ENCODE measurements at places on chromosomes 5 and 9. TPM values are rescaled to one million over a fixed set of nuclear protein-coding genes. Genes with fewer than 3 reads are reported as not detected.

Gene PCDHGC5
- total RNA-seq, result 1.2 TPM

Gene SEMA5A
- 4.3 TPM for total RNA-seq

Gene OR2K2
- total RNA-seq, result not detected

Gene MACIR
- 14.0 TPM for total RNA-seq

Gene SMIM33
- total RNA-seq, result not detected

Gene SVEP1
- total RNA-seq, result 0.42 TPM

Gene HTR4
- total RNA-seq, result not detected

Gene CCDC152
- total RNA-seq, result 0.17 TPM

- H3K27ac ChIP-seq, result no peak overlapping the region
- H3K36me3 ChIP-seq, result no peaks in the 10 kb centered on the region
- peaks cover 3% of the 10 kb centered on the region for H3K27me3 ChIP-seq
- peaks cover 3% of the 10 kb centered on the region for H3K4me1 ChIP-seq
Observed at GRCh38 chr9:35481347-35481975, 8.4 kb upstream of the RUSC2 start.

DNA sequence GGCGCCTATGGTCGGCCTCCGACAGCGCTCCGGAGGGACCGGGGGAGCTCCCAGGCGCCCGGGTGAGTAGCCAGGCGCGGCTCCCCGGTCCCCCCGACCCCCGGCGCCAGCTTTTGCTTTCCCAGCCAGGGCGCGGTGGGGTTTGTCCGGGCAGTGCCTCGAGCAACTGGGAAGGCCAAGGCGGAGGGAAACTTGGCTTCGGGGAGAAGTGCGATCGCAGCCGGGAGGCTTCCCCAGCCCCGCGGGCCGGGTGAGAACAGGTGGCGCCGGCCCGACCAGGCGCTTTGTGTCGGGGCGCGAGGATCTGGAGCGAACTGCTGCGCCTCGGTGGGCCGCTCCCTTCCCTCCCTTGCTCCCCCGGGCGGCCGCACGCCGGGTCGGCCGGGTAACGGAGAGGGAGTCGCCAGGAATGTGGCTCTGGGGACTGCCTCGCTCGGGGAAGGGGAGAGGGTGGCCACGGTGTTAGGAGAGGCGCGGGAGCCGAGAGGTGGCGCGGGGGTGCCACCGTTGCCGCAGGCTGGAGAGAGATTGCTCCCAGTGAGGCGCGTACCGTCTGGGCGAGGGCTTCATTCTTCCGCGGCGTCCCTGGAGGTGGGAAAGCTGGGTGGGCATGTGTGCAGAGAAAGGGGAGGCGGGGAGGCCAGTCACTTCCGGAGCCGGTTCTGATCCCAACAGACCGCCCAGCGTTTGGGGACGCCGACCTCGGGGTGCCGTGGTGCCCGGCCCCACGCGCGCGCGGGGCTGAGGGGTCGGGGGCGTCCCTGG lies 561 bp downstream of the DAPK1 start:
- H3K36me3 ChIP-seq, result peaks cover 10% of the 10 kb centered on the region
- peak; percentile 70 for DNase-seq
- peak overlapping the region; percentile 93 for H3K4me3 ChIP-seq
- peak overlapping the region; percentile 94 for H3K27ac ChIP-seq

DNA sequence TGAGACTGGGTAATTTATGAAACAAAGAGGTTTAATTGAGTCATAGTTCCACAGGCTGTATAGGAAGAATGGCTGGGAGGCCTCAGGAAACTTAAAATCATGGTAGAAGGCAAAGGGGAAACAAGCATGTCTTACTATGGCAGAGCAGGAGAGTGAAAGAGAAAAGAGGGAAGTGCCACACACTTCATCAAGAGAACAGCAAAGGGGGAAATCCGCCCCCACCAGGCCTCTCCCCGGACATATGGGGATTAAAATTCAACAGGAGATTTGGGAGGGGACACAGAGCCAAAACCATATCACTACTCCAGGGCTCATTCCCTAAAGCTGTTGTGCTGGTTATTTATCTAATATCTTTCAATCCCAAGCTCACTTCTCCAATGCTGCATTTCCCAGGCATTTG lies 50.2 kb upstream of the NR3C1 start:
- H3K27ac ChIP-seq, result no peak overlapping the region
- no peak for DNase-seq
- no peaks in the 10 kb centered on the region for H3K27me3 ChIP-seq
- peaks cover 2% of the 10 kb centered on the region for H3K4me1 ChIP-seq
- H3K4me3 ChIP-seq, result no peak overlapping the region
- H3K36me3 ChIP-seq, result no peaks in the 10 kb centered on the region

GRCh38 chr9:135501261-135502167 lies 1.0 kb downstream of the MRPS2 start:
- H3K27me3 ChIP-seq, result no peaks in the 10 kb centered on the region
- H3K27ac ChIP-seq, result peak overlapping the region; percentile 52
- peak overlapping the region; percentile 91 for H3K4me3 ChIP-seq
- peaks cover 12% of the 10 kb centered on the region for H3K4me1 ChIP-seq

- peak within 1 kb of the TSS; percentile 89 for H3K4me3 ChIP-seq
- peak within 1 kb of the TSS; percentile 95 for H3K27ac ChIP-seq
- peaks cover 8% of the 10 kb centered on the region for H3K4me1 ChIP-seq
- H3K36me3 ChIP-seq, result peaks cover 12% of the 10 kb centered on the region
- no peaks in the 10 kb centered on the region for H3K27me3 ChIP-seq
Observed at GRCh38 chr9:133356391-133357091, at the start of the genes SURF1 and SURF2. SURF1 (minus strand) TSS chr9:133356487; CDS start chr9:133356453, 34 bp downstream. SURF2 (plus strand) TSS chr9:133356550; CDS start chr9:133356593, 43 bp downstream.

DNA sequence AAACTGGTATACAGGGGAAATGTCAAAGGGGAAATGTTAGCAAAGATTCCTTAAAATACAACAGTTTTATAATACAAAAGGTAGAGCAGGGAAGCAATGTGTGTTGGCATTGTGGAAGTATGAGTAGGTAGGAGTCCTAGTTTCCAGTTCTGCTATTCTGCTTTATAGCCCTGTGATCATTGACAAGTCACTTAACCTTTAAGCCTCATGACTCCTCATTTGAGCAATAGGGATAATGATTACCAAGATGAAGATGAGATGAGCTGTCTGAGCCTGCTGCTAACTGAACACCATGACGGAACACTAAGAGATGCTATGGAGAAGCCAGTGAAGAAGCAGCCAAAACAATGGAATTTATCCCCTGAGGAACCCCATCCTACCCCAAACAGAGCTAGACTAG lies 251.7 kb downstream of the PAPPA start:
- H3K4me1 ChIP-seq, result no peaks in the 10 kb centered on the region
- H3K4me3 ChIP-seq, result no peak overlapping the region
- no peak for DNase-seq
- no peaks in the 10 kb centered on the region for H3K36me3 ChIP-seq

GRCh38 chr9:37036776-37037502 lies 2.9 kb upstream of the PAX5 start:
- H3K27me3 ChIP-seq, result peaks cover 96% of the 10 kb centered on the region
- DNase-seq, result no peak
- peak overlapping the region; percentile 2 for H3K27ac ChIP-seq
- no peaks in the 10 kb centered on the region for H3K36me3 ChIP-seq

GRCh38 chr5:161757223-161757622 lies 71.7 kb downstream of the GABRA6 start:
- H3K36me3 ChIP-seq, result no peaks in the 10 kb centered on the region
- no peak overlapping the region for H3K27ac ChIP-seq
- no peak overlapping the region for H3K4me3 ChIP-seq
- peaks cover 2% of the 10 kb centered on the region for H3K4me1 ChIP-seq
- no peaks in the 10 kb centered on the region for H3K27me3 ChIP-seq
- DNase-seq, result no peak

- peaks cover 16% of the 10 kb centered on the region for H3K4me1 ChIP-seq
- no peaks in the 10 kb centered on the region for H3K27me3 ChIP-seq
- no peaks in the 10 kb centered on the region for H3K36me3 ChIP-seq
- no peak overlapping the region for H3K4me3 ChIP-seq
- no peak for DNase-seq
- no peak overlapping the region for H3K27ac ChIP-seq
Observed at GRCh38 chr5:147168578-147169327, 66.1 kb upstream of the STK32A start.

- H3K4me1 ChIP-seq, result no peaks in the 10 kb centered on the region
- H3K27me3 ChIP-seq, result no peaks in the 10 kb centered on the region
- DNase-seq, result no peak
- no peaks in the 10 kb centered on the region for H3K36me3 ChIP-seq
- H3K27ac ChIP-seq, result no peak overlapping the region
Observed at GRCh38 chr5:95424526-95424925, 33.4 kb downstream of the FAM81B start.

- H3K36me3 ChIP-seq, result peaks cover 14% of the 10 kb centered on the region
- H3K27ac ChIP-seq, result no peak overlapping the region
- no peak for DNase-seq
- no peaks in the 10 kb centered on the region for H3K27me3 ChIP-seq
- peaks cover 6% of the 10 kb centered on the region for H3K4me1 ChIP-seq
- no peak overlapping the region for H3K4me3 ChIP-seq
Observed at GRCh38 chr9:131228988-131229387, 47.3 kb downstream of the FAM78A start.

GRCh38 chr9:82968816-82969215 lies 94.1 kb downstream of the RASEF start:
- DNase-seq, result no peak
- no peak overlapping the region for H3K27ac ChIP-seq

- H3K27me3 ChIP-seq, result no peaks in the 10 kb centered on the region
- H3K36me3 ChIP-seq, result peaks cover 28% of the 10 kb centered on the region
- peak overlapping the region; percentile 37 for H3K27ac ChIP-seq
- H3K4me3 ChIP-seq, result no peak overlapping the region
Observed at GRCh38 chr5:66171349-66172344, 27.5 kb downstream of the SREK1 start.

GRCh38 chr5:52269401-52269800 lies 518.3 kb upstream of the ITGA1 start:
- H3K27ac ChIP-seq, result no peak overlapping the region
- no peaks in the 10 kb centered on the region for H3K36me3 ChIP-seq
- no peaks in the 10 kb centered on the region for H3K4me1 ChIP-seq
- no peak overlapping the region for H3K4me3 ChIP-seq
- no peaks in the 10 kb centered on the region for H3K27me3 ChIP-seq

DNA sequence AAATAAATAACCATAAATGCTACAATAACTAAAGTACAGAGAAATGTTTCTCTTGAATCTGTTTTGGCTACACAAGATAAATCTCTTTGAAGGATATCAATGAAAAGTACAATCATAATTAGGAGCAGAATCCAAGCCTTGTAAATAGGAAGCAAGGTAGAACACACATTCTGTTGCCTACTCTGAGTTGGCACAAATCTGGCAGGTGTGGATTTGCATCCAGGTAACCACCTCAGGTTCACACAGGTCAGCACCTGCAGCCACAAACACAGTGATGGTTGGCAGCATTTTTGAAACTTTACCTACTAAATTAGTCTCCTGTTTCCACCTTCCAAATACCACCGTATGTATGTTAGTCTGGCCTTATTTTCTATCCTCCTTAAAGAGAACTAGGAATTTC lies 105.3 kb upstream of the PIK3R1 start:
- peaks cover 6% of the 10 kb centered on the region for H3K36me3 ChIP-seq
- no peak for DNase-seq
- no peak overlapping the region for H3K27ac ChIP-seq
- no peak overlapping the region for H3K4me3 ChIP-seq
- peaks cover 15% of the 10 kb centered on the region for H3K4me1 ChIP-seq
- H3K27me3 ChIP-seq, result peaks cover 13% of the 10 kb centered on the region

GRCh38 chr5:5886812-5887486 lies 464.5 kb downstream of the ICE1 start:
- H3K4me1 ChIP-seq, result peaks cover 4% of the 10 kb centered on the region
- H3K27ac ChIP-seq, result no peak overlapping the region
- peak; percentile 19 for DNase-seq

- H3K4me3 ChIP-seq, result peak overlapping the region; percentile 80
- peak overlapping the region; percentile 33 for H3K27ac ChIP-seq
- H3K27me3 ChIP-seq, result no peaks in the 10 kb centered on the region
- H3K4me1 ChIP-seq, result peaks cover 33% of the 10 kb centered on the region
- H3K36me3 ChIP-seq, result peaks cover 6% of the 10 kb centered on the region
Observed at GRCh38 chr5:54518146-54518817, 723 bp downstream of the SNX18 start.

GRCh38 chr9:130177898-130178805 lies 5.9 kb downstream of the NCS1 start:
- no peak overlapping the region for H3K27ac ChIP-seq
- H3K36me3 ChIP-seq, result no peaks in the 10 kb centered on the region
- H3K27me3 ChIP-seq, result no peaks in the 10 kb centered on the region

DNA sequence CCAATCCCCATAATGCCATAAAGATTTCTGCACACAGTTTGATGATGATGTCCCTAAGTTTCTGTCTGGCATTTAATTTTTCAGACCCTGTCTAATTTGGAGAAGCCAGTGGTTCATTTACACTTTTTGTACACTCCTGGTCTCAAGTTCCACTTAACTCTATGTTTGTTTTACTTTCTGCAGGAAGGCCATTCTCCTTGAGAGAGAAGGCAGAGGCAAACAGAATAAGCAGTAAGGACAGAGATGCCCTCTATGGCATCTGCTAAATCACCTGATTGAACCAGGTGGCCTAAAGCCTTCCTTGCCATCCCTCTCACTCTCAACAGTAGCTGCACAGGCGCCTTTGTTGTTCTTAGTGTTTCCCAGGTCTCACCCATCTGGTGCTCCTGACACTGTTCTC lies 86.1 kb upstream of the LRRTM2 start:
- no peak overlapping the region for H3K27ac ChIP-seq
- H3K4me1 ChIP-seq, result peaks cover 42% of the 10 kb centered on the region
- no peaks in the 10 kb centered on the region for H3K36me3 ChIP-seq
- no peak overlapping the region for H3K4me3 ChIP-seq
- no peaks in the 10 kb centered on the region for H3K27me3 ChIP-seq
- DNase-seq, result no peak

Measured in progenitor cell of endocrine pancreas (in vitro differentiated cells).